ENCODE measurements at places on chromosomes 11 and 22.
A peak's percentile ranks its signal among the peaks of the same experiment; 100 is the strongest.

DNA sequence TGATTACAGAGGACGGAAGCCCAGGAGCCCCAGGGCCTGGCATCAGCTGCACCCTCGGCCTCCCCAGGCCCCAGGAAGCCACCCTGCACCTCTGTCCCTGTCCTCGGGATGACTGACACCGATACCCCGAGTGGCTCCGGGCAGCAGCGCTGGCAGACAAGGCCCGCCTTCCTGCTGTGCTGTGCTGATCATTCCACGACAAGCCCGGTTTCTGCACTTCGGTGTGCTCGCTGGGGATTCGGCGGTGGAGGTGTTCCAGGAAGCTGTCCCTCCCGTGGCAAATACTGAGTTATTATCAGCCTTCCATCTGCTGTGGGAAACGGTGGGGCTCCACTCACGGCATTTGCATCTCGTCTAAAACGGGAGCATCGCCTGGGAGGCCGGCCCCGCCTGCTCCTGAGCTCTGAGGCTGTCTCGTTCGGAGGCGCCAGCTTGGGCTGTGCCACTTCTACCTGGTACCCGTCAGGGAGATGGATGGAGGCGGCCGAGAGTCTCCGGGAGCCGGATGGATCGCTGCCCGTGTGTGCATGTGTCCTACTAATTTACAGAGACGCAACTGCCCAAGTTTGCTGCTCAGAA, 506.1 kb downstream of the BRD1 start:
- no peak for DNase-seq

- no peak for DNase-seq
Observed at GRCh38 chr11:46521961-46522681, 71.7 kb downstream of the AMBRA1 start.

- DNase-seq, result no peak
Observed at GRCh38 chr11:70105755-70106571, 27.8 kb downstream of the ANO1 start.

GRCh38 chr11:100469835-100470234, 217.3 kb upstream of the ARHGAP42 start:
- no peak for DNase-seq

DNA sequence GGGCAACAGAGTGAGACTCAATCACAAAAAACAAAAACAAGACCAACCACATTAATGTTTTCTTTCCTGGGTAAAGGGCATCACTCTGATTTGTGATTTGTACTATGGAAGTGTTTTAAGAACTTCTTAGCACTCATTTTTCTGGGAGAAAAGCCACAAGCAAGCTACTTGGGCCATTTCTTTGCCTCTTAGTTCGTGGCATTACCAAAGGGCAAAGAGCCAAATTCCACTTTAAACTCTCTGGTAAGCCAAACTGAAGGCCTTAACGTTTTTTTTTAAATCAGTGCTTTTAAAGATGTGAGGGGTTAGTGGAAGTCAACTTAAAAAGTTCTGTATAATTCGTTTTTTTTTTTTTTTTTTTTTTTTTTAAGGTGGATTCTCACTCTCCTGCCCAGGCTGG, 36.9 kb downstream of the CAT start:
- DNase-seq, result no peak

- DNase-seq, result no peak
Observed at GRCh38 chr11:131924001-131924400, 553.6 kb downstream of the NTM start.

- peak; percentile 29 for DNase-seq
Observed at GRCh38 chr11:77065878-77066228, 918 bp upstream of the CAPN5 start.

- no peak for DNase-seq
Observed at GRCh38 chr22:45670981-45671782, 452 bp upstream of the ATXN10 start.

DNA sequence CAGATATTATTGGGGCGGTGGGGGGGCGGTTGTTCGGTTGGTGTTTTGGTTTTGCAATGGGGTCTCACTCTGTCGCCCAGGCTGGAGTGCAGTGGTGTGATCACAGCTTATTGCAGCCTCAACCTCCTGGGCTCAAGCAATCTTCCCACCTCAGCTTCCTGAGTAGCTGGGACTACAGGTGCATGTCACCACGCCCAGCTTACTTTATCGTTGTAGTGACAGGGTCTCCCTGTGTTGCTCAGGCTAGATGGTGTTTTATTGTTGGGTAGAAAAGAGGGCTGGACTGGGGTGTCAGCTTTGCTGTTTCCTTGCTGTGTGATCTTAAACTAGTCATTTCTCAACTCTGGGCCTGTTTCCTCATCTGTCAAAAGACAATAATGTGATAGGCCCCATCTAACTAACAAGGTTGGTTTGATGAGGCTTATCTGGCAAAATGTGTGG, 17.5 kb upstream of the MYH9 start:
- DNase-seq, result no peak

DNA sequence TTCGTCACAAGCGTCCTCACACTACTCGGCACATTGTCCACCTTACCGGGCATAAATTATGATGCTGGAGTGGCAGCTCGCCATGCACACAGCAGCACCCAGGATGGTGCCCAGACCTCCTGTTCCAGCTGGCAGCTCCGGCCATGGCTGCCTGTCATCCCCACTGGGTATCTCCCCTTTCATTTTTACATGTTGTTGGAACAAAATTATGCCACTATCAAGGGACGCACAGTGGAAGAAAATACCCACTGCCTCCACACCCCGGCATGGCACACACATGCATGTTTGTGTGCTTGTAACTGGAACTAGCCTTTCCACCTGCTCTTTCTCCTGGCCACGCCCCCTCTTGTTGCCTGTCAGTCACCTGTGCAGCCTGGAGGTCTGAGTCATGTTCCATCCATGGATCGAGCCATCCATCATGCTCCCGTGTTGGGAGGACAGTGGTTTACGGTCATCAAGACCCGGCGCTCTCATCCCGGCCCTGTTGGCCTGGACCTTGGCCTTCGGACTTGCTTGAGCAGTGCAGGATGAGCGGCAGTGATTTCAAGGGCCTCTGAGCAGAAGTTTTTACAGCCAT, 1069.6 kb downstream of the BRD1 start:
- peak; percentile 10 for DNase-seq

DNA sequence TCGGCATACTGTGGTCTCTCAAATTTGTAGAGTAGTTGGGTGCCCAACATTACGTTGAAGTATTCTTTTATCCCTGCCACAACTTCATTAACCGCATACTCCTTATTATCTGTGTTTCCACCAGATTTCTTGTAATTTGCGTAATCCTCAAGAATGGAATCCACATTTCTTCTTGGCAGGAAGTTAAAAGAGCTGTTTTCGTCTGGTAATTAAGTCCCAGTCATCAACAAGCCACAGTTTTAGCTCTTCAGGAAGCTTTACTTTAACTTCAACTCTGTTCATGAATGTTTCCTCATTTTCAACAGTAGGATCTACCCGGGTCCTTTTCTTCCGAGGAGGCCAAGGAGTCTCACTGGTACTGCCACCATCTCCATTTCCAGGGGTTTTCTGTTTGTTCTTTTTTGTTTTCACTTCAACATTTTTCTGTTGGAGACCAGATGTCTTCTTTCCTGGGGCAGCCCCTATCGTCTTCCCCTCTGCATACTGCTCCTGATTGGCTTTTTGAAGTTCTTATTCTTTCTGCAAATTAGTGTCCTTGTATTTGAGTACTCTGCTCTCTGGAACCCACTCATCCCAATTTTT, 30.3 kb downstream of the PDE3B start:
- no peak for DNase-seq

DNA sequence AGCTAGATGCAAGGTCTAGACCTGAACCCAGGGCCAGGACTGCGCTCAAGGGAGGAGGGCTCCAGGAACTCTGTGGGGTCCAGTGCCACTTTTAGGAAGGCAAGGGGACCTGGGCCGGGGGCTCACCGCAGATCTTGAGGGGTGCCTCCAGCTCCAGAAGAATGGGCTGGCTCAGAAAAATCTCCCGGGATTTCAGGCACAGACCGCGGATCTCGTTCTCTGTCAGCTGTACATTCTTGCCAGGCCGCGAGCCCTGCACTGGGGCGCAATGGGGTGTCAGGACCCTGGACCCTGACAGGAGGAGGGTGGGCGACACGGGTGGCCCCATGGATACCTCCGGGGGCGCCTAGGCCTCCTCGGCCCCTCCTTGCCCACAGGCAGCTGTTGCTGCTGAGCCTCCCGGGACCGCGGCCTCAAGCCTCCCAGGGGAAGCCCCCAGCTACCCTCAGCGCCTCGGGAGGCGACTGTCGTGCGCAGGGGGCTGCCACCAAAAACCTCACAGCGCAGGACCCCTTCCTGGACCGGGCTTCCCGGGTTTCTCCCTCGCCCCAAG, 640 bp downstream of the PPP1CA start:
- DNase-seq, result no peak

DNA sequence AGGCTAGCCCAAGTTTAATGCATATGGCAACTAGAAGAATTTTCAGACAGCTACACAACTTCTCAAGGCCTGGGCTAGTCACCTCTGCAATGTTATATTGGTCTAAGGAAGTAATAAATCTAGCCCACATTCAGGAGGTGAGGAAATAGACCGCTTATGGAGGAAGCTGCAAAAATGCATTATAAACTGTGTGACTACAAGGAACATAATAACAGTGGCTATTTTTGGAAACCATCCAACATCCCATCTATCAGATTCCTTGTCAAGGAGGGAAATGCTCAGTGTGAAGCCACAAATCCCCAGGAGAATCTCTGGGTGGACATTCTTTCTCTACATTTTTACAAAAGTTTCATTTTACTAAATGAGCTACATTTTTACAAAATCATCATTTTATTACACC, 76.1 kb downstream of the BBOX1 start:
- no peak for DNase-seq

DNA sequence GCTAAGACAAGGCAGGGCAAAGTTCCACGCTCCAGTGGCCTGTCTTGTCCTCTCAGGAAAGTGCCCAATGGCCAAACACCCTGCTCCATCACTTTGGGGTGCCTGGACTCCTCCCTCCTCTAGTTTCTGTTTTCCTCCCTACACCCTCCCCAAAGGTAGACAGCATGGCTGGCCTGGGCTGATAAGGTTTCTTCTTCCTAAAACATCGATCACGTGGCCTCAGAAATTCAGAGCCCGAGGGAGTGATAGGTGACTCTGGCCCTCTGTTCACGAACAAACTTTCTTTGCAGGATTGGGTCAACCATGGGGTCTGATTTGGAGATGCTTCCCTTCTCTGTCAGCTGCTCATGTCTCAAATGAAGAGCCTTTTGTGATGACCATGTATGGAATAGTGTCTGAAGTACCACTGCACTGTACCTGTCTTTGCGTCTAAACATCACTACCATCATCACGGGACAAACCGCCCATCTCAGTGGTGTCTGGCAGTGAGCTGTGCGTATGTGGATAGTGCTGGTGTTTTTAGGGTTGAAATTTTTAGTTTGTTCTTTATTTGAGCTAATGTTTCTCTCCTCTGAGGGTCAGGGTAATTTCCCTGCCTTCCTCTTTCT, 6.1 kb downstream of the MICAL2 start:
- no peak for DNase-seq

DNA sequence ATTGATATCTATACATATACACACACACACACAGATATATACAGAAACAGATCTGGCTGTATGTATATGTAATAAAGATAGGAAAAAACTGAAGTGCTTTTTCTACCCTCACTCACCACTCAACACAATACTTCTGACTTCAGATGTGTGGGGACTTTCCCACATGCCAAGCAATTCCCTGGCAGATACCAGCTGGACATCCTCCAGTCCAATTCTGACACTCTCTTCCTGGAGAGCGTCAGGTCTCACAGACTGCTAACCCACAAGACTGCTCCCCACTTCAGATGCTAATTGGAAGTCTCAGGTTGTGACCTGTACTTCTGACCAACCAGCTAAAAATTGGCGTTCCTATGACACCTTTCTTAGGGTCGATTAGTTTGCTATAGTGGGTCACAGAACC, 140.6 kb downstream of the ATG16L2 start:
- no peak for DNase-seq

- no peak for DNase-seq
Observed at GRCh38 chr11:7967826-7968225, 2.6 kb upstream of the NLRP10 start.

DNA sequence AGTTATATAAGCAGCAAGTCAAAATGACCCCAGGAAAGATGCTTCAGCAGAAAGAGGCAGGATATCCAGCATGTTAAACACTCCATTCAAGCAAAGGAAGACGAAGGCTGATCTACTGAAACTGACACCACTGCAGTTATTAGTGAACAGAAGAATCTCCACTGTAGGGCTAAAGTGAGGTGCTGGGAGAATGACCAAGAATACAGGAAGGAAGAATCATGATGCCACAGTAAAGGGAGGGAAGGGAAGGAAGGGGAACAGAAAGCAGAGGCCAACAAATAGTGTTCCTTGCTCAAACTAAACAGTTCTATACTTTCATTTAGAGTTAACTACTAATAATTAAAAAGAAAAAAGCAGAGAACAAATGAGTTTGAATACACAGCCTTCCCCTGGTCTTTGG, 92.5 kb downstream of the SIK3 start:
- no peak for DNase-seq

DNA sequence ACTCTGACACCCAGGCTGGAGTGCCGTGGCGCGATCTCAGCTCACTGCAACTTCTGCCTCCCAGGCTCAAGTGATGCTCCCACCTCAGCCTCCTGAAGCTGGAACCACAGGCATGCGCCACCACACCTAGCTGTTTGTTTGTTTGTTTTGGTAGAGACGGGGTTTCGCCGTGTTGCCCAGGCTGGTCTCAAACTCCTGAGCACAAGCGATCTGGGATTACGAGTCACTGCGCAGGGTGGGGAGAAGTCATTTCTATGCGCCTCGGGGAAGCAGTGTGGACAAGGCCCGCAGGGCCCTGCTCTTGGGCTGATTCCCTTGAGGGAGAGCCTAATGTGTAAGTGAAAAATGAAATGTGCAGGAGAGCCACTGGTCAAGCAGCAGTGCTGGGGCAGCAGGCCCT, 19.6 kb upstream of the SEPTIN5 start:
- no peak for DNase-seq

- no peak for DNase-seq
Observed at GRCh38 chr11:34643846-34644245, 23.0 kb downstream of the EHF start.

- DNase-seq, result no peak
Observed at GRCh38 chr11:128354476-128354875, 232.9 kb downstream of the ETS1 start.

- DNase-seq, result no peak
Observed at GRCh38 chr22:22109693-22110466, 127.3 kb upstream of the TOP3B start.

DNA sequence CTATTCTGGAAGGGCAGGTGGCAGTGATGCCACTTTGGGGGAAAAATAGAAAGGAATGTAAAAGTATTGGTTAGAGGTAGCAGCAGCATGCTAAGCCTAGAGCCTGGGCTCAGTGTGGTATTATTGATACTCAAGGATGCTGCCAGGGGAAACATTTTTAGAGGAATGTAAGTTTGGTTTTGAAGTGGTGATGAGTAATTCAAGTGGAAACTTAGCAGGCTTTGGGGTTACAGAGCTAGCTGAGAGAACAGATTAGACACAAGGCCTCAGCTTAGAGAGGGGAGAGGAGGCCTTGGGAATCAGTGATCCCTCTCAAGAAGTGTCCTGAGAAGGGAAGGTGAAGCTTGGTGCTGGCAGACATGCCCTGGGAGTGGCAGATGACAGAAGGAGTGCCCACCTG, 32.9 kb upstream of the DDI1 start:
- DNase-seq, result no peak

DNA sequence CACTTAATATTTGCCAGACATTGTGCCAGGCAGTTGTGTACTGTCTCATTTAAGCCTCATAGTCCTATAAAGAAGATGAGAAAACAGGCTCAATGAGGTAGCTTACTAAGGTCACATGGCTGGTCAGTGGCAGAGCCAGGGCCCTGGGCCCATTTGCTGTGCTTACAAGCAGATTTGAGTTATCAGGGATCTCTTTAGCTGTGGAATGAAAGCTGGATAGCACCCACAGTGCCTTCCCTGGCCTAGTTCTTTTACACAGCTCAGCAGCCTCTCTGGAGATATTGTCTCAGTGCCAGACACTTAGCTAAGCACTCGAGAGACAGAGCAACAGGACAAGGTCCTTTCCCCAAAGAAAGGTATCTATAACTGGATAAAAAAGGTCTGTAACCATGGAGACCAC, 6.1 kb downstream of the TMEM86A start:
- DNase-seq, result no peak
